ENCODE measurements at places on chromosomes 5 and 9.

GRCh38 chr5:6572086-6572824 is 60.6 kb downstream of the NSUN2 start:
- no peak for DNase-seq

DNA sequence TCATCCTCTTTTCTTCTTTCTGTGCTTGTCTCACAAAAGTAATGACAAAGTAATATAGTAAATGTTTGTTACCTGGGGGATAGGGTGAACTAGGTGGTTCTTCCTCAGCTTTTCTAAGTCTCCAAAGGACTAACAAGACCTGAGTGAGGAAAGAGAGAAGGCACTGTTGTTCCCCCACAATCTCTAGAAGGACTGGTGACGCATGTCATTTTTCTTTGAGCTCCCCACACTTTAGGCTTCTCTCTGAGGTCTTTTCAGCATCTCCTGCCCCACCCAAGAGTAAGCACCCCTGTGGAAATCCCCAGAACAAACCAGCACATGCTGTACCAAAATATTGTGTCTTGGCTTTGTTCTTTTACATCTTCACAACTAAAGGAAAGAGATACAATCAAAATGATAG is 2.4 kb upstream of the IL7R start:
- DNase-seq, result peak; percentile 96

DNA sequence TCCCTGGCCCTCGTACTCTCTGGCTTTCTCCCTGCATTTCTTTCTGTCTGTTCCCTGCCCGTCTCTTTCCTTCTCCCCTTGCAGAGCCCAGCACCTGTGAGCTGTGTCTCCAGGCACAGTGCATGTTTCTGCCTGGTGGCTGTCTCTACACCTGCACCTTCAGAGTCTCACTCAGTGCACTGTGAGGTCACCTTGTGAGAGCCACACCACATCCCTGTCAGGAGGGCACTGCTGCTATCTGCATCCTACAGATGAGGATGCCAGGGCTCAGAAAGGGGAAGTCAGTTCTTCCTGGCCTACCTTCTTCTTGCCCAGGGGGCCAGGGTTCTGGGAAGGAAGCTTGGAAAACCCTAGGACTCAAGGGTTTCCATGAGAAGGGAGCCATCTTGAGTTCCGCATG is 69.7 kb upstream of the NEURL1B start:
- DNase-seq, result no peak

DNA sequence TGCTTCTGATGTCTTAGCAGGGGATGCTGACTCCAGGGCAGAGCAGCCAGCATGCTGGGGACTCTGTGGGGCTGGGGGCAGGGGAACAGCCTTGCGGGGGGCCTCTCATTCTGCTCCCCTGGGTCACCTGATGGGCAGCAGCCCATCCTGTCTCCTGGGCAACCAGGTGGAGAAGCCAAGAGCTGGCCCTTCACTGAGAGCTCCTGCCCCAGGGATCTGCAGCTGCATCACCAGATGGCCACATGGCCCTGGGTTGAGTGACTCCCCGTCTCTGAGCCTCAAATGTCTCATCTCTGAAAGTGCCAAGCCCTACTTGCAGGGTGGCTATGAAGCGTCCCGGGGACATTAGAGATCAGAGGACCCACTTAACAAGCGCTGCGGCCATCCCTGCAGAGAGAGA is 49.1 kb downstream of the LRSAM1 start:
- no peak for DNase-seq

DNA sequence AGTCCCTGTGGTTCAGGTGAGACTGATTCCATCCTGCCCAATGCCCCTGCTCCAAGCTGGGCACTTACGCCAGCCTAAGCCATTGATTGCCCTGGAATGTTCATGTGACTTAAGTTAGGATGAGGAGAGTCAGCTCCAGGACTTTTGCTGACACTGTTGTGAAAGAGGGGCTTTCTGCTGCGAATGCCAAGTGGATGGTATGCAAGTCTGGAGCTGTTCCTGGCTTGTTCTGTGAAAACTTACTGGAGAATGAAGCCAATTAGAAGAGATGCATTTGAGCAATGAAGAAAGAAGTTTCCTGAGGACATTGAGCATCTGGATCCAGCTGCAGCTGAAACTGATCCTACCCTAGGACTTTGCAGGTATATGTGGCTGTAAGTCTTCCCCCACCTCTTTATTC is 61.2 kb upstream of the ZFR start:
- DNase-seq, result no peak

GRCh38 chr5:154771383-154771901 is 16.3 kb downstream of the LARP1 start:
- DNase-seq, result no peak

GRCh38 chr5:57524348-57525060 is 41.9 kb upstream of the ACTBL2 start:
- no peak for DNase-seq

- DNase-seq, result no peak
Observed at GRCh38 chr5:180205916-180206315, 3.1 kb downstream of the RASGEF1C start.

Measured in central memory CD4-positive, alpha-beta T cell (primary cell).